Karpas-422 (cell line): ENCODE measurements at places on chromosomes 2 and 18.
A peak's percentile ranks its signal among the peaks of the same experiment; 100 is the strongest.

- no peaks in the 10 kb centered on the region for H3K36me3 ChIP-seq
- no peak overlapping the region for H3K27ac ChIP-seq
- no peak overlapping the region for H3K4me3 ChIP-seq
- H3K4me1 ChIP-seq: no peaks in the 10 kb centered on the region
- H3K27me3 ChIP-seq: no peaks in the 10 kb centered on the region
Measured at GRCh38 chr2:160252900-160253299, 52.8 kb upstream of the ITGB6 start.

GRCh38 chr2:227513113-227513512, 41.2 kb downstream of the AGFG1 start:
- H3K4me1 ChIP-seq: peaks cover 45% of the 10 kb centered on the region
- no peak for DNase-seq
- no peaks in the 10 kb centered on the region for H3K36me3 ChIP-seq
- no peaks in the 10 kb centered on the region for H3K27me3 ChIP-seq
- H3K27ac ChIP-seq: no peak overlapping the region

DNA sequence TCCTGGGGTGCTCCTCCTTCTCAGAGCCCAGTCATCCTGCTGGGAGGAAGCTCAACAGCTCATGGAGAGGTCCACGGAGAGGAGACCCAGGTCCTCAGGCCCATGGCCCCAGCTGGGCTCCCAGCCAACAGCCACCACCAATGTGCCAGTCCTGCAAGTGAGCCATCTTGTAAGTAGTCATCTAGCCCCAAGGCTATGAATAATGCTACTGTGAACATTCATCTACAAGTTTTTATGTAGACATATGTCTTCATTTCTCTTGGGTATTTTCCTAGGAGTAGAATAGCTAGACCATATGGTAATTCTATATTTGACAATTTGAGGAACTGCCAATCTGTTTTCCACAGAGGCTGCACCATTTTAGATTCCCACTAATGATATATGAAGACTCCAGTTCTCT, 166.1 kb downstream of the MTCL1 start:
- H3K27me3 ChIP-seq: no peaks in the 10 kb centered on the region
- DNase-seq: no peak
- H3K4me1 ChIP-seq: no peaks in the 10 kb centered on the region

GRCh38 chr2:54895730-54896129, 154.5 kb downstream of the RTN4 start:
- no peak for DNase-seq
- peaks cover 91% of the 10 kb centered on the region for H3K36me3 ChIP-seq
- no peak overlapping the region for H3K27ac ChIP-seq

GRCh38 chr2:42164046-42164445, 5.1 kb upstream of the EML4 start:
- no peaks in the 10 kb centered on the region for H3K36me3 ChIP-seq
- H3K4me3 ChIP-seq: no peak overlapping the region
- DNase-seq: no peak
- no peak overlapping the region for H3K27ac ChIP-seq
- H3K27me3 ChIP-seq: no peaks in the 10 kb centered on the region

- H3K36me3 ChIP-seq: no peaks in the 10 kb centered on the region
- no peak overlapping the region for H3K27ac ChIP-seq
- no peaks in the 10 kb centered on the region for H3K27me3 ChIP-seq
- no peak for DNase-seq
- no peak overlapping the region for H3K4me3 ChIP-seq
Measured at GRCh38 chr2:231211486-231211885, 13.1 kb downstream of the ARMC9 start.

GRCh38 chr2:26384183-26384582, 17.5 kb upstream of the DRC1 start:
- peaks cover 53% of the 10 kb centered on the region; the same call in 1 of the 2 replicates for H3K36me3 ChIP-seq
- peak overlapping the region; percentile 7; the same call in 1 of the 2 replicates for H3K27ac ChIP-seq
- no peaks in the 10 kb centered on the region for H3K27me3 ChIP-seq
- no peak overlapping the region for H3K4me3 ChIP-seq
- no peak for DNase-seq

DNA sequence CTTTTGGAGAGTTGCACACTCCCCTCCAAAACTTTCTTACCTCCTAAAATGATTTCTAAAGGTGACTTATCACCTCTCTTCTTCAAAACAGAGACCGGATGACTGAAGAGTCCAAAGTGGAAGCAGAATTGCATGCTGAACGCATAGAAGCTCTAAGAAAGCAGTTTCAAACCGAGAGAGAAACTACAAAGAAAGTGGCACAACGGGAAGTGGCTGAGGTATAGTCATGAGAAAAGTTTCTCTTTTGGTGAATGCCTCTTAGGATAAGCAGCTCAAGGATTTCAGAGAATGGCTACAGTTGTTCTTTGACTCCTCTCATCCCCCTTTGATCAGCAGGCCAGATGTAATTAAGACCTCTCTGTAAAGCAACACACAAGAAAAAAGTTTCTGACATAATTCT, 73.6 kb downstream of the GTF3C3 start:
- no peaks in the 10 kb centered on the region for H3K4me1 ChIP-seq
- DNase-seq: no peak
- H3K4me3 ChIP-seq: no peak overlapping the region

DNA sequence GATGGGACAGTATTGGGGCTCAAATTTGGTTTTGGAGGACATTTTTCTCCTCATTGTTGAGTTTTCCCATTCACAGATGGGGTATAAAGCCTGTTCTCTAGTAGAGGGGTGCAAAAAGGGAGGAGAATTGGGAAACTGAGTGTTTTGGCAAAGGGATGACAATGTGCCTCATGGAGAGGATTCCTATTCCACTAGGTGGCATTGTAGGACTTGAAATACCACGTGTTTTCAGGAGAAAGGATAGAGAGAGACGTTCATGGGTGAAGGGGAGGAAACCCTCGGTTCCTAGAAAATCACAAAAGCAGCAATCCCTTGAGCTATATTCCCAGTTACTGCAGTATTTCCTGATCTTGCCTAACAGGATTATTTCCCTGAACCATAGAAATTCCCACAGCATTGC, 113.7 kb upstream of the SRD5A2 start:
- no peak overlapping the region for H3K4me3 ChIP-seq
- no peak overlapping the region for H3K27ac ChIP-seq
- no peaks in the 10 kb centered on the region; the same call in 1 of the 2 replicates for H3K36me3 ChIP-seq
- no peaks in the 10 kb centered on the region for H3K4me1 ChIP-seq

- H3K27me3 ChIP-seq: no peaks in the 10 kb centered on the region
- DNase-seq: no peak
- no peak overlapping the region for H3K27ac ChIP-seq
- H3K36me3 ChIP-seq: no peaks in the 10 kb centered on the region
- no peak overlapping the region for H3K4me3 ChIP-seq
- peaks cover 6% of the 10 kb centered on the region for H3K4me1 ChIP-seq
Measured at GRCh38 chr2:138700716-138701115, 79.5 kb downstream of the NXPH2 start.

- H3K27ac ChIP-seq: no peak overlapping the region
- no peaks in the 10 kb centered on the region for H3K4me1 ChIP-seq
- no peaks in the 10 kb centered on the region for H3K27me3 ChIP-seq
- H3K36me3 ChIP-seq: no peaks in the 10 kb centered on the region
- H3K4me3 ChIP-seq: no peak overlapping the region
Measured at GRCh38 chr2:157691695-157692094, 63.0 kb upstream of the ACVR1C start.

GRCh38 chr2:10393640-10393982, 54.5 kb downstream of the ODC1 start:
- H3K4me1 ChIP-seq: peaks cover 4% of the 10 kb centered on the region; the same call in 1 of the 2 replicates
- H3K27me3 ChIP-seq: no peaks in the 10 kb centered on the region
- H3K4me3 ChIP-seq: no peak overlapping the region
- H3K27ac ChIP-seq: no peak overlapping the region
- DNase-seq: no peak

- no peak overlapping the region for H3K27ac ChIP-seq
- peaks cover 9% of the 10 kb centered on the region for H3K36me3 ChIP-seq
- peaks cover 5% of the 10 kb centered on the region for H3K4me1 ChIP-seq
- H3K4me3 ChIP-seq: no peak overlapping the region
- no peaks in the 10 kb centered on the region for H3K27me3 ChIP-seq
Measured at GRCh38 chr2:207606399-207606798, 18.8 kb downstream of the METTL21A start.

GRCh38 chr18:52348209-52348608, 8.2 kb downstream of the DCC start:
- no peaks in the 10 kb centered on the region for H3K4me1 ChIP-seq
- H3K27me3 ChIP-seq: no peaks in the 10 kb centered on the region
- H3K36me3 ChIP-seq: no peaks in the 10 kb centered on the region
- no peak overlapping the region for H3K4me3 ChIP-seq
- peak; percentile 59 for DNase-seq

- H3K4me3 ChIP-seq: no peak overlapping the region
- H3K27ac ChIP-seq: no peak overlapping the region
- no peaks in the 10 kb centered on the region for H3K27me3 ChIP-seq
Measured at GRCh38 chr2:152240559-152241231, 65.1 kb upstream of the STAM2 start.

DNA sequence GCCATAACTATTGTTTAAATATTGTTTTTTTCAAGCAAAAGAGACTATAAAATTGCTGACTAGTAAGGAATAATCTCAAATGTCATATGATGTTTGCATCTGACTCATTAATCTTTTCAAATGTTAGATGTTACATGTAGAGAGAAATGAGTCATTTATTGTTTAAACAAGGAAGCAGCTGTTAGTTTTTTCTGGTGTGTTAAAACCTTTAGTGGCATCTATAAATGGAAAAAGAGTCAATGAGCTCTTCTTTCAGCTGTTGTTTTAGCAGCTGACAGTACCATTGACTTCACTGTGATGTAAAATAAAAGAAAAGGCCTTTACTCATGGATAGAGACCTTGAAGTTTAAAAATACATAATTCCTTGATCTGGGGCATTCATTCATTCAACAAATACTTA, 1.8 kb upstream of the KLHL41 start:
- no peak overlapping the region for H3K27ac ChIP-seq
- H3K36me3 ChIP-seq: no peaks in the 10 kb centered on the region
- H3K27me3 ChIP-seq: no peaks in the 10 kb centered on the region
- no peak overlapping the region for H3K4me3 ChIP-seq
- DNase-seq: no peak

GRCh38 chr18:3982541-3982940, 472.6 kb downstream of the DLGAP1 start:
- no peak for DNase-seq
- no peak overlapping the region for H3K4me3 ChIP-seq
- H3K27me3 ChIP-seq: 0 out of 2 replicates have a peak, but pooled peaks cover 3% of the 10 kb centered on the region
- H3K27ac ChIP-seq: no peak overlapping the region
- no peaks in the 10 kb centered on the region for H3K36me3 ChIP-seq

GRCh38 chr2:38100328-38100727, 24.4 kb upstream of the CYP1B1 start:
- no peaks in the 10 kb centered on the region for H3K27me3 ChIP-seq
- no peak for DNase-seq
- no peaks in the 10 kb centered on the region for H3K4me1 ChIP-seq
- no peaks in the 10 kb centered on the region for H3K36me3 ChIP-seq

DNA sequence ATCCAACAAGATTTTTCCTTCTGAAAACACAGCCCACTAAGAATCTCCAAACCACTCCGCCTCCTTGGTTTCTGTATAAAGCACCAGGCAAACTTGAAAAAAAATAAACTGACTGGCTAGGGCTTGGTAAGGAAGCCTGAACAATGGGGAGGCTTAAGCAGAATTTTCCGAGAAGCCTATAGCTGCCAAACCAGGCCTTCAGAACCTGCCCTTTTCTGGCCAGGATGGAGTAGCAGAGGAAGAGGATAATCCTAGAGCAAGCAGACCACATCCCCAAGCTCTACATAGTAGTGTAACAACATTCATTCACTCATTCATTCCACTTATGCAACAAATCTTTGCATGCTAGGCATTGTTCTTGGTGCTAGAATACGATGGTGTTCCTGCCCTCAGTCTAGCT, 529.6 kb upstream of the ZEB2 start:
- H3K27ac ChIP-seq: no peak overlapping the region
- no peak overlapping the region for H3K4me3 ChIP-seq
- H3K4me1 ChIP-seq: no peaks in the 10 kb centered on the region
- DNase-seq: no peak
- no peaks in the 10 kb centered on the region for H3K36me3 ChIP-seq
- no peaks in the 10 kb centered on the region for H3K27me3 ChIP-seq

DNA sequence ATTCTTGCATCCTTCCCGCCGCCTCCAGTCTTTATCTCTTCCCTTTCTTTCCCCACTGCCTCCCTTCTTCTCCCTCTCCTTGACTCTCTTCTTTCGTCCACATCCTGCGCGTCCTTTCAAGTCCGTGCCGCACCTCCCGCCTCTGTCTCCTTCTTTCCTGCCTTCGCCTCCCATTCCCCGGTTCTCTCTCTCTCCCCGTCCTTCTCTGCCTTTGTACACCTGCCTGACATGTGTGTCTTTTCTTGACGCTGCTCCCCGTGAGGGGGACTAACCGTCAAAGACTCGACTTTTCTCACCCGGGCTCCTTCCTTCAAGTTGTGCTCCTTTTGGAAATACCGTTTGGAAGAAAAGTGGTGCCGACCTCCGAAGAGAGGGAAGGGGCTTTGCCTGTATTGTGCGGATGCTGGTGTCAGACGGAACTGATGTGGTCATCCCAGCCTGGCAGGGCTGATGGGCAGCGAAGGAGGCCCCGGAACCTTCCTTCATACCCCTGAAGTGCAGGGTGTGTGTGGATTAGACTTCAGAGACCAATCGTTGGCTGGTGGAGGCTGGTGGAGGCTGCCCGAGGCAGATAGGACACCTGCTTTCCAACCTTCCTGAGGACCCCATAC, 879 bp downstream of the TMEM178A start:
- H3K4me1 ChIP-seq: no peaks in the 10 kb centered on the region
- no peak overlapping the region for H3K4me3 ChIP-seq
- no peak overlapping the region for H3K27ac ChIP-seq
- H3K27me3 ChIP-seq: no peaks in the 10 kb centered on the region
- H3K36me3 ChIP-seq: no peaks in the 10 kb centered on the region

DNA sequence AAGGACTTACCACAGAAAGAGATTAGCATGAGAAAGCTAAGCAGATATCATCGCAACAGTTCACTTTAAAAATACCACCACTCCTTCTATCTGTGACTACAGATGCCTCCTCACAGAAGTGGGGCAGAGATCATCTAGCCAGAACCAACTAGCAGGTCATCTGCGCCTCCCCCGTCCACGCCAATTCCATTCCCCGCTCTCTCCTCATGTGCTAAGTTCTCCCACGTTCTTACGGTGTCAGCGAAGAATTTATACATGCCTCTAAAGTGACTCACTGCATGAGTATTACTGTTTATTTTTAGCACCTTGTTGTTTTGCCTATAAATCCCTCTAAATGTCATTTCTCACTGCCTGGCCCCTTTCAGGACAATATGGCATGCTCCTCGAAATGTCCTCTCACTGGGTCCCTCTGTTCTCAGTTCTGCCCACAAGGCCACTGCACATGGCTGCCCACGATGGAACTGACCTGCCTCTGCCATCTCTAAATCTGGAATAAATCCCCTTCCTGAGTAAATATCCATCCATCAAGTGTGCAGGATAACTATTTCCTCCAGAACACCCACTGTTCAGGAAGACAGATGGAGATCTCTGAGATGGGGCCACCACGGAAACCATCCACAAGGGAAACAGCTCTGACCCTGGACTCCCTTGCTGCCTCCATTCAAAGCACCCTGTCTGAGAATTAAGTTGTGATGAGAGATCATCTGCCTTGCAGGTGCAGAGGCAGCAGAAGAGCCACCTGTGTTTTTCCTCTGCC, 137.7 kb downstream of the IRS1 start:
- no peak overlapping the region for H3K4me3 ChIP-seq
- H3K27ac ChIP-seq: no peak overlapping the region
- no peaks in the 10 kb centered on the region for H3K27me3 ChIP-seq
- no peaks in the 10 kb centered on the region for H3K36me3 ChIP-seq
- no peak for DNase-seq
- H3K4me1 ChIP-seq: no peaks in the 10 kb centered on the region

- no peak overlapping the region for H3K27ac ChIP-seq
- peak overlapping the region; percentile 46; the same call in 1 of the 2 replicates for H3K4me3 ChIP-seq
- peak; percentile 59 for DNase-seq
- 0 out of 2 replicates have a peak, but pooled peaks cover 2% of the 10 kb centered on the region for H3K27me3 ChIP-seq
- H3K4me1 ChIP-seq: peaks cover 36% of the 10 kb centered on the region
- no peaks in the 10 kb centered on the region for H3K36me3 ChIP-seq
Measured at GRCh38 chr2:40102447-40102846, 323.4 kb upstream of the THUMPD2 start.
